ENCODE measurements at places on chromosomes 6 and 20. TPM values are rescaled to one million over a fixed set of nuclear protein-coding genes. Genes with fewer than 3 reads are reported as not detected.

DNA sequence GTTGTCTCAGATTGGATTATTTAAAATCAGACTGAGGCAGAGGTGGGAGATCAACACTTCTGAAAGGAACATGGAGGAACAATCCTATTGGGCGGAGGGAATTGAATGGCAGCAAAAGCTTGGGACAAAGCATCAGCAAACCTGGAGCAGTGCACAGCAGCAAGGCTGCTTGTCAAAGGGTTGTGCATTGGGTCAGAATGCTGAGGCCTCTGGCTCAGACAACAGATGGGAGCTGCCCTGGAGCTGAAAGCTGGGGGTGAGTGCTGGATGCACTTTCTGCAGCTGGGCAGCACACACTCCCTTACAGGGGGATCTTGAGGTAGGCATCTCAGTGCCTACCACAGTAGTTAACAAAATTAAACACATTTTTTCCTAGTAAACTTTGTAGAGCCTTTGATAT is 634.4 kb upstream of the MMS22L start:
- H3K27ac ChIP-seq, result no peak overlapping the region
- no peaks in the 10 kb centered on the region for H3K27me3 ChIP-seq
- no peaks in the 10 kb centered on the region for H3K36me3 ChIP-seq
- no peak for DNase-seq

DNA sequence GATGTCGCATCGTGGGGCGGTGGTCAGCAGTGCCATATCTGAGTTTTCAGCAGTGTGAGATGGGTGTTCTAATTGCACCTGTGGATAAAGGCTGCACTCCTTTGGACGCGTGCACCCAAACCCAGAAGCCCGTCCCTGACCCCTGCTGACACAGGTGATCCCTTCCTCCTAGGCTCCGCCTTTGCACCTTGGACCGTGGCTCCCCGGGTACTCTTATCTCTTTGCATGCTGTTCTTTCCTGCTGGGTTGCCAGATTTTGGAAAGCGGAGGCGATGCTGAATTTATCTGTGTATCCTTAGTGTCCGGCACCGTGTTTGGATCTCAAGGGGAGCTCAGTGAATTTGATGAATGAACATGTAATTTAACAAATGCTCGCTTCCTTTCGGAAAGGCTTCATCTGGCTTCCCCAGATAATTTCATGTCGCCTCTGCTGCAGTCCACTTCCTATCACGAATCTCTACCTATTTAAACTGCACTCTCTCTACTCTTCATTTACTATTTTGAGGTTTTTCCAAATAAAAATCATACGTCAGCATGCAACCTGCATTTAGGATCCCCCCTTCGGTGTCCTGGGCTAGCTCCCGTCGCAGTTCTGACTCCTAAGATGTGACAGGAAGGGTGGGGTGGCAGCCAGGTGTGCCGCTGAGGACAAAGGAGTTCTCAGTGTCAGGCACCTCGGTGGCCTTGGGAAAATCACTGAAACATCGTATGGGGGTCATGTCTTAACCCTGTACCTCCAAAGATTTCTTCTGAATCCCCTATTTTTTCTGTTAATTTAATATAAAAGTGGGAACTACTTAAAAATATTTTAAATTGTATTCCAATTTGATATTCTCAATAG is 753 bp upstream of the PERP start:
- peak overlapping the region; percentile 96 for H3K27ac ChIP-seq
- no peaks in the 10 kb centered on the region for H3K27me3 ChIP-seq
- H3K36me3 ChIP-seq, result peaks cover 12% of the 10 kb centered on the region
- DNase-seq, result no peak

DNA sequence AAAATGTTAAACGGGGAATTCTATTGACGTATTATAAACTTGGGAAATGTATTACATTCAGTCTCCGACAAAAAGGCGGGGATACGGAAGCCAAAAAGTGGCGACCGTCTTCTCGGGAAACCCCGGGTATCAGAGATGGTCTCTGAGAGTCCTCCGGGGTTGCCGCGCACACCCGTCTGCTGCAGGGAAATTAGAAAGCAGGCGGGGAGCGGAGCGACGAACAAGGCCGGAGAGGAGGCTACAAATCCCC is 1.5 kb downstream of the SALL4 start:
- no peaks in the 10 kb centered on the region for H3K36me3 ChIP-seq
- H3K27me3 ChIP-seq, result no peaks in the 10 kb centered on the region
- DNase-seq, result no peak
- H3K27ac ChIP-seq, result peak overlapping the region; percentile 72
- peaks cover 11% of the 10 kb centered on the region for H3K4me1 ChIP-seq

DNA sequence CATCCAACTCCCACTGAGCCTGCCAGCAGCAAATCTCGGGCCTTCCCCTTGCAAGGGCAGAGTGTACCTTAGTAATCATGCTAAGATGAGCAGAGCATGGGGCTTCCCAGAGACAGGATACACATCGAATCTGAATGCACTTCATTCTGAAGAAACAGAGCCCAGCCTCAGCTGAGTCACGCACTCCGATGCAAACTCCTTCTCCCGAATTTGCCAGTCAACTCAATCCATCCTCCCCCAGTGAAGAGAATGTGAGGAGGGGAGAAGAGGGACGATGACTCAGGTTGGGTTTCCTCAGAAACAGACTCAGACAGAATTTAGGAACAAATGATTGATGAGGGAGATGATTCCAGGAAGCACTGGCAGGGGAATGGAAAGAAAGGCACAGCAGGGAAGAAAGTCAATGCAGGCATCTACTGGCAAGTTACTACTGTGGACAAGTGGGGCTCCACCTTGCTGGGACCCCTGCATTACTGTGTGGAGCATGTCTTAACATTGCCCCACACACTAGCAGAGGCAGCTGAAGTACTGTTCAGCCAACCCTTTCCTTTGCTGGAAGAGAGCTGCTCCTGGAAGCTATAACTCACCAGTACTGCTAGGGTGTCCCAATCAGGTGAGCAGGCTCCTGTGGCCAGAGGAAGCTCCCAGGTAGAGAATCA is 251.6 kb downstream of the ADGB start:
- no peak overlapping the region for H3K27ac ChIP-seq
- no peaks in the 10 kb centered on the region for H3K36me3 ChIP-seq
- H3K4me1 ChIP-seq, result no peaks in the 10 kb centered on the region
- H3K27me3 ChIP-seq, result no peaks in the 10 kb centered on the region

- H3K4me3 ChIP-seq, result no peak overlapping the region
- H3K36me3 ChIP-seq, result no peaks in the 10 kb centered on the region
- DNase-seq, result no peak
- no peaks in the 10 kb centered on the region for H3K27me3 ChIP-seq
- no peak overlapping the region for H3K27ac ChIP-seq
These were observed 59.7 kb downstream of the PLCB4 start for GRCh38 chr20:9128568-9128967.

DNA sequence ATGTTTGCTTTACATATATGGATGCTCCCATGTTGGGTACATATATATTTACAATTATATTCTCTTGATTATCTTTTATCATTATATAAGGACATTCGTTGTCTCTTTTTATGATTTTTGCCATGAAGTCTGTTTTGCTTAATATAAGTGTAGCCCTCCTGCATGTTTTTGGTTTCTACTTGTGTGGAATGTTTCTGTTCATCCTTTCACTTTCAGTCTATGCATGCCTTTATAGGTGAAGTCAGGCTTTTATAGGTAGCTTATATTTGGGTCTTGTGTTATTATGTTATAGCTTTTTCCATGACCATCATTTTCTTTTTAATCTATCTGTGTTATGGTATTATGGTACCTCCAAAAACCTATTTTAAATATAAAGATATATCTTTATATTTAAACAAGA is 612.5 kb upstream of the HS3ST5 start:
- no peaks in the 10 kb centered on the region for H3K36me3 ChIP-seq
- no peaks in the 10 kb centered on the region for H3K27me3 ChIP-seq
- DNase-seq, result no peak
- H3K27ac ChIP-seq, result no peak overlapping the region
- H3K4me1 ChIP-seq, result no peaks in the 10 kb centered on the region

GRCh38 chr20:14845199-14846160 is 508.1 kb upstream of the FLRT3 start:
- H3K27me3 ChIP-seq, result no peaks in the 10 kb centered on the region
- H3K27ac ChIP-seq, result no peak overlapping the region
- H3K4me1 ChIP-seq, result no peaks in the 10 kb centered on the region
- no peaks in the 10 kb centered on the region for H3K36me3 ChIP-seq
- no peak overlapping the region for H3K4me3 ChIP-seq

GRCh38 chr20:60255415-60255814 is 297.2 kb downstream of the CDH26 start:
- H3K27me3 ChIP-seq, result no peaks in the 10 kb centered on the region
- no peak overlapping the region for H3K4me3 ChIP-seq
- no peak overlapping the region for H3K27ac ChIP-seq
- no peak for DNase-seq

GRCh38 chr6:52393780-52394179 is 26.4 kb upstream of the EFHC1 start:
- H3K4me3 ChIP-seq, result no peak overlapping the region
- H3K4me1 ChIP-seq, result peaks cover 15% of the 10 kb centered on the region
- H3K27me3 ChIP-seq, result no peaks in the 10 kb centered on the region
- no peak overlapping the region for H3K27ac ChIP-seq
- no peaks in the 10 kb centered on the region for H3K36me3 ChIP-seq

- H3K4me3 ChIP-seq, result no peak overlapping the region
- no peak for DNase-seq
- peaks cover 33% of the 10 kb centered on the region for H3K4me1 ChIP-seq
- H3K36me3 ChIP-seq, result no peaks in the 10 kb centered on the region
- no peaks in the 10 kb centered on the region for H3K27me3 ChIP-seq
- H3K27ac ChIP-seq, result peak overlapping the region; percentile 14
These were observed 9.3 kb downstream of the NUDT3 start for GRCh38 chr6:34383161-34383631.

- DNase-seq, result no peak
- no peak overlapping the region for H3K27ac ChIP-seq
- no peak overlapping the region for H3K4me3 ChIP-seq
These were observed 22.7 kb downstream of the DSE start for GRCh38 chr6:116393430-116393829.

DNA sequence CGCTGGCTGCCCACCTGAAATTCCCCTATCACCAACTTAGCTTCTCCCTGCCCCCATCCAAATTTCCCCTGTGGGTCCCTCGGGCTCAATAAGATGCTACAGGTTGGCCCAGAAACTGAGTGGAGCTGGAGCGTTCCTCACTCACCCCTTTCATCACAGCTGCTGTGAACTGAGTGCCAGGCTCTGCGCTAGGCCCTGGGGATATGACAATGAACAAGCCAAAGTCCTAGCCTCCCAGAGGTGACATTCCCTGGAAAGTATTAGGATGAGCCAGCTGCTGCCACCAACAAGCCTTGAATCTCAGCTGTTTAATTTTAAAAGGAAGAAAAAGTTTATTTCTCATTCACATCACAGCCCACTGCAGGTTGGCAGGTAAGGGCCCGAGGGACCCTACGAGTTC is 86.6 kb upstream of the EYA2 start:
- no peaks in the 10 kb centered on the region for H3K27me3 ChIP-seq
- H3K4me3 ChIP-seq, result no peak overlapping the region
- no peak overlapping the region for H3K27ac ChIP-seq
- DNase-seq, result no peak

- no peaks in the 10 kb centered on the region for H3K4me1 ChIP-seq
- H3K27ac ChIP-seq, result no peak overlapping the region
- no peak overlapping the region for H3K4me3 ChIP-seq
- DNase-seq, result no peak
- H3K27me3 ChIP-seq, result no peaks in the 10 kb centered on the region
These were observed 27.6 kb upstream of the PI16 start for GRCh38 chr6:36926708-36927513.

DNA sequence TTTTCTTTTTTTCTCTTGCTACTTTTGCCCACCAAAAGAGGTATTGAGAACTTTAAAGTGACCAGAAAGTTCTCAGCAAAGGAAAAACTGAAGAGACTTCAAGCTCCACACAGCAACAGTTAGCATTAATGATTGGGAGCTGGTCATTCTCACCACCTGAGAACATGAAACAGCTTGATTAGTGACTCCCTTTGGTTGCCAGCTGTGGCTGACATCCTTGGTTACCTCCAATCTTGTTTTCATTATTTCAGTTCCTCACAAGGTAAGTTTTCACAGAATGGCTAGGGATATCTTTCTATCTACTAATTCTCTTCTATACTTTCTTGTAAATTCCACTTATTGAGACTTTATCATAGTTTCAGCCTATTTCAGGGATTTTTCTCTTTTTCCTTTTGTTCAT is 427.9 kb downstream of the QKI start:
- H3K27me3 ChIP-seq, result no peaks in the 10 kb centered on the region
- no peak for DNase-seq
- no peak overlapping the region for H3K4me3 ChIP-seq
- no peaks in the 10 kb centered on the region for H3K36me3 ChIP-seq

GRCh38 chr20:50208085-50208491 is 17.5 kb downstream of the CEBPB start:
- H3K4me1 ChIP-seq, result no peaks in the 10 kb centered on the region
- H3K36me3 ChIP-seq, result no peaks in the 10 kb centered on the region
- H3K4me3 ChIP-seq, result no peak overlapping the region
- no peak for DNase-seq
- no peak overlapping the region for H3K27ac ChIP-seq
- no peaks in the 10 kb centered on the region for H3K27me3 ChIP-seq

GRCh38 chr6:107272246-107272645 is 156.9 kb upstream of the BEND3 start:
- H3K4me3 ChIP-seq, result no peak overlapping the region
- H3K27ac ChIP-seq, result no peak overlapping the region
- H3K36me3 ChIP-seq, result no peaks in the 10 kb centered on the region

DNA sequence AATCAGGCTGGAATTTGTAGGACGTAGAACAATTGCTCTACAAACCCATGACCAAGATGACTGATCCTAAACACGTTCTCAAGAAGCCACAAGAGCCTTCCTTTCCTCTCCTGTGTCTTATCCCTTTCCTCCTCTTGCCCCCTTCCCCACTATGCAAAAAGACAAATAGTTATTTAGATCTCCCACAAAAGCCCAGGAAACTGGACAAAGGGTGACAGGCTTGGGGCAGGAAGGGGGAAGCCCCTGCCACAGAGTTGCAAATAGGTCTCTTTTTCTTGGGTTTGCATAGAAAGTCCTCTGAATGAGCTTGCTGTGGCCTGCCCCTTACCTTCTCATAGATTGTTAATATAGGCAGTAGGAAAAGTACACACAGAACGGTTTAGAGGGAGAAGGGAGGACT is 377.1 kb upstream of the BTBD3 start:
- no peak overlapping the region for H3K4me3 ChIP-seq
- H3K36me3 ChIP-seq, result no peaks in the 10 kb centered on the region
- H3K27me3 ChIP-seq, result no peaks in the 10 kb centered on the region
- H3K4me1 ChIP-seq, result peaks cover 16% of the 10 kb centered on the region
- no peak overlapping the region for H3K27ac ChIP-seq

GRCh38 chr6:139801571-139802321 is 427.3 kb upstream of the CITED2 start:
- DNase-seq, result no peak
- H3K27ac ChIP-seq, result no peak overlapping the region
- H3K36me3 ChIP-seq, result no peaks in the 10 kb centered on the region
- no peaks in the 10 kb centered on the region for H3K27me3 ChIP-seq
- no peaks in the 10 kb centered on the region for H3K4me1 ChIP-seq

The ADGB gene
- not detected for total RNA-seq

The PDYN gene
- total RNA-seq, result not detected

The CAP2 gene
- total RNA-seq, result 37.0 TPM

The TRERF1 gene
- 30.6 TPM for total RNA-seq

The C6orf58 gene
- total RNA-seq, result not detected

The PSMB1 gene
- total RNA-seq, result 305 TPM

The BNIP5 gene
- not detected for total RNA-seq

The DEFB123 gene
- not detected for total RNA-seq

The ENPP5 gene
- total RNA-seq, result not detected

The RCAN2 gene
- 0.05 TPM for total RNA-seq

The BCL2L1 gene
- total RNA-seq, result 150 TPM

The TMEM14B gene
- 180 TPM for total RNA-seq

The NTSR1 gene
- total RNA-seq, result 44.1 TPM

The C20orf204 gene
- total RNA-seq, result 1.9 TPM

The BTNL2 gene
- not detected for total RNA-seq

The MRAP2 gene
- total RNA-seq, result 2.5 TPM

The SLC17A3 gene
- not detected for total RNA-seq

The ELMO2 gene
- 40.4 TPM for total RNA-seq

The TMEM14C gene
- 159 TPM for total RNA-seq

All from Panc1 (cell line).